Thoracic aorta (tissue), 2 donors: ENCODE measurements at places on chromosomes 7 and 10. TPM values are rescaled to one million over a fixed set of nuclear protein-coding genes. Genes with fewer than 3 reads are reported as not detected.
A peak's percentile ranks its signal among the peaks of the same experiment; 100 is the strongest.

TWIST1 gene
- total RNA-seq = 26.0 TPM

GRCh38 chr10:80072584-80072983 is 5.9 kb upstream of the TMEM254 start:
- no peak for DNase-seq
- H3K4me1 ChIP-seq = no peaks in the 10 kb centered on the region
- H3K36me3 ChIP-seq = no peaks in the 10 kb centered on the region
- H3K27me3 ChIP-seq = no peaks in the 10 kb centered on the region
- H3K27ac ChIP-seq = no peak overlapping the region

DNA sequence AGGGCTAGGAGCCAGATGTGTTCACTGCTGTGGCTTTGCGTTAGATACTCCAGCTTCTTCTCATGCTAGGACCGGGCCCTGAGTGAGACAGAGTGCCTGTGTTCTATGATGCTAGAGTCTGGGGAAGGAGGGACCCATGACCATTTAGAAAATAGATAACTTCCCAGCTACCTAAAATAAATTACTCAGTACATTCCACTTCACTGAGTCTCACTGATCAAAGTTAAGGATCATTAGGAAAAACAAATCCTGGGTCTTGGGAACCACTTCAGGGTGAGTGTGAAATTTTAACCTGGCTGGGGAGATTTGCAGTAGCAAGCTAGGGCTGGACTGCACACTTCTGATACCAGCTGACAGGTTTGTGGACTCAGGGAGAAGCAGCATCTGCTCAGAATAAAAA is 138.1 kb downstream of the EMX2 start:
- H3K27ac ChIP-seq = no peak overlapping the region
- H3K27me3 ChIP-seq = no peaks in the 10 kb centered on the region
- no peaks in the 10 kb centered on the region for H3K4me1 ChIP-seq
- no peaks in the 10 kb centered on the region for H3K36me3 ChIP-seq
- H3K4me3 ChIP-seq = no peak overlapping the region

GRCh38 chr10:117134306-117135025 is 3.6 kb downstream of the VAX1 start:
- peaks cover 46% of the 10 kb centered on the region for H3K4me1 ChIP-seq
- peaks cover 20% of the 10 kb centered on the region for H3K27me3 ChIP-seq
- no peak overlapping the region for H3K27ac ChIP-seq
- DNase-seq = no peak
- peak overlapping the region; percentile 36 for H3K4me3 ChIP-seq

GRCh38 chr10:29112827-29113615 is 175.8 kb upstream of the LYZL1 start:
- H3K27ac ChIP-seq = no peak overlapping the region
- DNase-seq = no peak
- H3K36me3 ChIP-seq = no peaks in the 10 kb centered on the region

GRCh38 chr10:62374862-62375710 is 917 bp downstream of the ZNF365 start:
- peaks cover 4% of the 10 kb centered on the region for H3K4me1 ChIP-seq
- no peak for DNase-seq
- no peaks in the 10 kb centered on the region for H3K36me3 ChIP-seq
- H3K4me3 ChIP-seq = peak overlapping the region; percentile 85
- peak overlapping the region; percentile 48 for H3K27ac ChIP-seq

BTBD16 gene
- not detected for total RNA-seq

GRCh38 chr7:137828456-137828855 is 18.3 kb downstream of the DGKI start:
- H3K4me3 ChIP-seq = no peak overlapping the region
- no peak overlapping the region for H3K27ac ChIP-seq
- peaks cover 15% of the 10 kb centered on the region for H3K4me1 ChIP-seq
- H3K36me3 ChIP-seq = no peaks in the 10 kb centered on the region
- DNase-seq = no peak
- no peaks in the 10 kb centered on the region for H3K27me3 ChIP-seq

- peak overlapping the region; percentile 98 for H3K4me3 ChIP-seq
- peaks cover 3% of the 10 kb centered on the region for H3K36me3 ChIP-seq
- H3K27ac ChIP-seq = peak overlapping the region; percentile 90
- H3K4me1 ChIP-seq = peaks cover 40% of the 10 kb centered on the region
- H3K27me3 ChIP-seq = no peaks in the 10 kb centered on the region
- DNase-seq = no peak
These were observed 844 bp upstream of the KAT6B start for GRCh38 chr10:74825371-74826141.

STARD3NL gene
- total RNA-seq = 24.8 TPM

- no peak for DNase-seq
- H3K27ac ChIP-seq = no peak overlapping the region
- H3K36me3 ChIP-seq = no peaks in the 10 kb centered on the region
- no peaks in the 10 kb centered on the region for H3K4me1 ChIP-seq
These were observed 122.2 kb upstream of the SORCS3 start for GRCh38 chr10:104518891-104519290.

DNA sequence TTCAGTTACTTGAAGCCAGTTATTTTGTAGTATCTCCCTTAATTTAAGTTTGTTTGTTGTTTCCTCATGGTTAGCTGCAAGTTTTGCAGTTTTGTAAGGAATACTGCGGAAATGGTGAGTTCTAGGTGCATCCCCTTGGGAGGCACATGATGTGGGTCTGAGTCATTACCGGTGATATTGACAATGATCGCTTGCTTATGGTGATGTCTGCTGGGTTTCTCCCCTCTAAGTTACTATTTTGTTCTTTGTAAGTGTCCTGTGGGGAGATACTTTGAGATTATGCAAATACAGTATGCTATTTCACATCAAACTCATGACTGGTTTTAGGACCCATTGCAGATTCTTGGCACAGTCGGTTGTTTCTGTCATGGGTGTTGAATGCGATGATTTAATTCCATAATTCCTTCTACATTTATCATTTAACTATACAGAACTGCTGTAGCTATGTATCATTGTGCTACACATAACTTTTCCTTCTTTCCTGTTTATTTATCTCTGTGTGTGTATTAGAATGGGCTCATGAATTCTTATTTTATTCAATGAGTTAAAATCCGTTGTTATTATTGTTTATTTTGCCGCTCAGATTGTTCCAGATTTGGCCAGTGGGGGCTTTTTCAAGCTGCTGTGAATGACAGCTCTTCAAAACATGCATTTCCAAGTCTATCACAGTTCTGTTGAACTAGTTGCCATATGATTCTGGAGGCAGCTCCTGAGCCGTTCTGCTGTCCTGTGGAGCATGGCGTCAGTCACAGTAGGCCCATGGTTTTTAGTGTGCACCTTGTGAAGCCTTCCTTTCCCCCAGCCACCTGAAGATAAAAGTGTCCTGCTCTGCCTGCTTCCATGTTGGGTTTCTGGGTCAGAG is 18.4 kb downstream of the TSPAN14 start:
- no peaks in the 10 kb centered on the region for H3K27me3 ChIP-seq
- no peak for DNase-seq
- H3K4me1 ChIP-seq = peaks cover 14% of the 10 kb centered on the region

ACSM6 gene
- not detected for total RNA-seq

GRCh38 chr10:2282202-2282601 is 544.9 kb upstream of the ADARB2 start:
- H3K4me1 ChIP-seq = no peaks in the 10 kb centered on the region
- H3K27ac ChIP-seq = no peak overlapping the region
- no peaks in the 10 kb centered on the region for H3K36me3 ChIP-seq
- H3K4me3 ChIP-seq = no peak overlapping the region
- H3K27me3 ChIP-seq = no peaks in the 10 kb centered on the region

DNA sequence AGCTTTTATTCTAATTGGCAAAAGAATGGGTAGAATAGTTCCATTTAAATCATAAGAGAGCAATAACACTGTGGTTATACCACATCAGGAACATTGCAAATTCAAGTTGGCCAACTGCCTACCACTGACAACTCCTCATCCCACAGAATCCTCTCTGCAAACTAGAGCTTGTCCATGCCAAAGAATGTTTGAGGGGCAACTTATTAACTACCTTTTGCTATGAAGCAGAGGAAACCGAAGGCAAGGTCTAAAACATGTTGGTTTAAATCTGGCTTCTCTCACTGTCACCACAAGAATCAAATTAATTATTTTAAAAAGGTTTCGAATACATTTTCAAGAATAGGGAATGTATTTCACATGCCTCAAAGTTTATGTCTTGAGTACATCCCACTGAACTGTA is 36.0 kb downstream of the RHOBTB1 start:
- no peaks in the 10 kb centered on the region for H3K27me3 ChIP-seq
- no peaks in the 10 kb centered on the region for H3K36me3 ChIP-seq
- H3K4me3 ChIP-seq = no peak overlapping the region
- no peak for DNase-seq

DNA sequence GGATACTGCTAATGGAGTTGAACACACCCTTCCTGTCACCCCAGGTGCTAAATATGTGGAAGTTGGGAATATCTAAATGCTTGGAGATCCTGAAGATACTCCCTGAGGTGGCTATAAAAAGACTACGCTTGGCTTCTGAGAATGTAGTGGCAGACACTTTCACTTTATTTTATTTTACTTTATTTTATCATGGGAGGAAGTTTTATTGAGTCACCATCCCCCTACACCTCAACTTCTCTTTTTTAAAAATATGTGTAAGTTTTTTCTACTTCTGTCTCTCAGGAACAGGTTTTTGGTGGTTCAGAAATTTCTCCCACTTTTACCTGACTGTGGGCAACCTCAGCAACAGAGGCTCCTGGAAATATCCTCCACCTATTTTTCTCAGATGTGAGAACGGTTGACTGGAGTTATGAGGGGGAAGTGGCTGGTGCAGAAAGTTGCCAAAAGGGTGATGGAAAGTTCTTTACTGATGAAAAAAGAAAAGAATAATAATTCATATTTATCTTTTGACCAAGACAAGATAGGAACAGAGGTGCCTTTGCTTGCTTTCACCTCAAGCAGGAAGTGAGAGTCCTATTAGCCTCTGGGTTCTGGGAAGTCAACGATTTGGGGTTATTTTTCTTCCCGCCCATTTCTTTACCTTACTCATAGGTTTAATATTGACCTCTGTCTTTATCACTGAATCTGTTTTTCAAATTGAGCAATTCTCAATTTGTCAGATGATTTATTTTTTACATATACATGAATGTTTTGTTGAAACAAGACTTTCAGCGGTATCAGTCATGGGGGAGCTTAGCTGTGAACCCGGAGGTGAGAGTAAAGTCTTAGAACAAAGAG is 103.6 kb downstream of the AHR start:
- no peaks in the 10 kb centered on the region for H3K4me1 ChIP-seq
- no peaks in the 10 kb centered on the region for H3K36me3 ChIP-seq
- H3K27ac ChIP-seq = no peak overlapping the region
- no peaks in the 10 kb centered on the region for H3K27me3 ChIP-seq
- no peak overlapping the region for H3K4me3 ChIP-seq

MSMB gene
- total RNA-seq = not detected

GRCh38 chr10:130470286-130470685 is 334.1 kb downstream of the GLRX3 start:
- H3K27me3 ChIP-seq = no peaks in the 10 kb centered on the region
- no peak for DNase-seq
- no peaks in the 10 kb centered on the region for H3K36me3 ChIP-seq
- H3K4me3 ChIP-seq = no peak overlapping the region
- H3K27ac ChIP-seq = no peak overlapping the region
- H3K4me1 ChIP-seq = no peaks in the 10 kb centered on the region

DNA sequence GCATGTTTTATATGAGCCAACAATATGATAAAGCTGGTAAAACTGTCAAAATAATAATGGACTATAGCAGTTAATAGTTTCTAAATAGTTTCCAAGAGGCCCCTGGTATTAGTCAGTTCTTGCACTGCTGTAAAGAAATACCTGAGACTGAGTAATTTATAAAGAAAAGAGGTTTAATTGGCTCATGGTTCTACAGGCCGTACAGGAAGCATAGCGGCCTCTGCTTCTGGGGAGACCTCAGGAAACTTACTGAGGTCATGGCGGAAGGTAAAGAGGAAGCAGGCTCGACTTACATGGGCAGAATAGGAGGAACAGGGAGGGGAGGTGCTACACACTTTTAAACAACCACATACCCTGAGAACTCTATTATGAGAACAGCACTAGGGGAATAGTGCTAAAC is 104.6 kb downstream of the PPP1R9A start:
- peaks cover 7% of the 10 kb centered on the region for H3K4me1 ChIP-seq
- peak overlapping the region; percentile 35 for H3K27ac ChIP-seq
- H3K27me3 ChIP-seq = no peaks in the 10 kb centered on the region
- DNase-seq = no peak
- no peaks in the 10 kb centered on the region for H3K36me3 ChIP-seq
- H3K4me3 ChIP-seq = no peak overlapping the region

OR6V1 gene
- total RNA-seq = not detected

GRCh38 chr10:132047575-132048293 is 18.0 kb upstream of the JAKMIP3 start:
- no peak overlapping the region for H3K4me3 ChIP-seq
- no peak overlapping the region for H3K27ac ChIP-seq
- no peaks in the 10 kb centered on the region for H3K4me1 ChIP-seq
- no peak for DNase-seq
